ENCODE measurements at places on chromosomes 7 and 10.

DNA sequence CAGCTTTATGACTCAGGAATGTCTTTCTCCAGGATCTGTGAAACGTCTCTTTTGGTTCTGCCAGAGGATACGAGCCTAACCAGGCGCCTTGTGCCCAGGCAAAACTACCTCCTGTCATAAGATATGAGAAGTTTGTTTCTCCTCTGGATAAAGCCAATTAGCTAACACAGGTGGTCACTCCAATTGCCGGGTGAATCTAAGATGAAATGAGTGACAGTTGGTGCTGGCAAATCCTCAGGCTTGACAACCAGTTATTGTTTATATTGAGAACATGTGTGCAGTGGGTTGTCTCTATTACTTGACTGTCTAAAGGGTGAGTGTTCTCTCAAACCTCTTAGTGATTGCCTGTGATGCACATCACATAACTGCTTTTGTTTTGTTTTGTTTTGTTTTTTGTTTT lies 449.1 kb downstream of the XPNPEP1 start:
- H3K36me3 ChIP-seq: no peaks in the 10 kb centered on the region
- H3K4me1 ChIP-seq: no peaks in the 10 kb centered on the region
- DNase-seq: no peak

- H3K27me3 ChIP-seq: peaks cover 26% of the 10 kb centered on the region
- H3K4me3 ChIP-seq: no peak overlapping the region
- DNase-seq: no peak
- no peaks in the 10 kb centered on the region for H3K36me3 ChIP-seq
- H3K27ac ChIP-seq: no peak overlapping the region
Observed at GRCh38 chr7:28937619-28938018, 20.5 kb downstream of the TRIL start.

DNA sequence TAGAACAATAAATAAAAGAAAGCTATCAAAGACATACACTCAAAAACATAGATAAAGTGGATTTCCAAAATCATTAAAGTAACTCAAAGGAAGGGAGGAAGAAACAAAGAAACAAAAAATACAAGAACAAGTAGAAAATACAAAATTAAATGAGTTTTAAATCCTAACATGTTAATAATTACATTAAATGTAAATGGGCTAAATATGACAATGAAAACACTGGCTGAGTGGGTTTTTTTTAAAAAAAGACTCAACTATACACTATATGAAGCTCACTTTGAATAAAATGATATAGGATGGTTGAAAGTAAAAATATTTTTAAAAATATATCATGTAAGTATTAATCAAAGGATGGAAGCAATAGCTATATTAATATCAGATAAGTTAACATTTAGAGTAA lies 371.4 kb downstream of the PTPRN2 start:
- H3K4me1 ChIP-seq: no peaks in the 10 kb centered on the region
- H3K27ac ChIP-seq: no peak overlapping the region
- no peaks in the 10 kb centered on the region for H3K36me3 ChIP-seq
- no peak overlapping the region for H3K4me3 ChIP-seq
- no peaks in the 10 kb centered on the region for H3K27me3 ChIP-seq

- H3K27ac ChIP-seq: no peak overlapping the region
- DNase-seq: no peak
- no peaks in the 10 kb centered on the region for H3K4me1 ChIP-seq
- peaks cover 54% of the 10 kb centered on the region for H3K27me3 ChIP-seq
- no peak overlapping the region for H3K4me3 ChIP-seq
- no peaks in the 10 kb centered on the region for H3K36me3 ChIP-seq
Observed at GRCh38 chr7:154912871-154913637, 89.9 kb downstream of the PAXIP1 start.

- no peaks in the 10 kb centered on the region for H3K27me3 ChIP-seq
- H3K4me3 ChIP-seq: no peak overlapping the region
- no peaks in the 10 kb centered on the region for H3K4me1 ChIP-seq
- no peaks in the 10 kb centered on the region for H3K36me3 ChIP-seq
Observed at GRCh38 chr7:28607855-28608193, 195.5 kb downstream of the CREB5 start.

- no peaks in the 10 kb centered on the region for H3K36me3 ChIP-seq
- no peak for DNase-seq
- H3K27me3 ChIP-seq: no peaks in the 10 kb centered on the region
Observed at GRCh38 chr7:127901895-127902703, 129.1 kb downstream of the LRRC4 start.

DNA sequence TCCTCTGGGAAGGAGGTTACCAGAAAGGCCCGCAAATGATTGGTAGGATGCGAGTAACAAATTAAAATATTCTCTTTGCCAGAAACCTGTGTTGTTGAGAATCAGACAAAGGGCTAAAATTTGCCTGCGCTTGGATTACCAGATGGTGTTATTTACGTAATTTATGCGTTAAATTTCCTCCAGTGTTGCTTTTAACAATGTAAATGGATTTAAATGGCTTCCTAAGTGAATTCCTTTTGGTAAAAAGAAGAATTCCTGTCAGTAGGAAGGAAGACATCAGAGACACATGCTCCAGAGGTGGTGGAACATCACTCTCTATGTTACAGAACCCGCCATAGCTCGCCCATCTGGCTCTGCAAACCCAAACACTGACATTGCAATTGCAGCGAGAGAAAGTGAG lies 520.6 kb downstream of the GALNT17 start:
- H3K4me1 ChIP-seq: no peaks in the 10 kb centered on the region
- DNase-seq: no peak
- no peak overlapping the region for H3K27ac ChIP-seq
- no peak overlapping the region for H3K4me3 ChIP-seq
- H3K27me3 ChIP-seq: no peaks in the 10 kb centered on the region

All from tibial artery (tissue), 4 donors.